ENCODE measurements at places on chromosomes 3 and 15. TPM values are rescaled to one million over a fixed set of nuclear protein-coding genes. Genes with fewer than 3 reads are reported as not detected.

- DNase-seq: no peak
Observed at GRCh38 chr3:88046766-88047165, 12.0 kb downstream of the CGGBP1 start.

DNA sequence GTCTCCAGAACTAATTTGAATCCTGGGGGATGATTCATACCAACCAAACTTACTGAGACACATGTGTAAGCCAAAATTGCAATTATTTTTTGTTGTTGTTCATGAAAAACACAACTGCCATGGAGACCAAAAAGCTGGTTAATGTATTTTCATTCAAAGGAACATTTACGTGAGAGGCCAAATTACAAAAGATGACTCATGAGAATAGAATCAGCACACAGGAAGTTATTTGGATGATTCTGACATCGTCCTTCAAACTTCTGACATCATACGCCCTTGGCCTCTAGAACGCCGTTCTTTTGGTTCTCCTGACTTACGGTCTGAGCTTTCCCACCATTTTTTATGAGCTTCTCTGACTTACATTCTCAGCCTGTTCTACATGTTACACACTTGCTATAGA lies 3.0 kb upstream of the ZNF280D start:
- no peak for DNase-seq

The ASTE1 gene
- total RNA-seq: 9.6 TPM

The GOLGA8N gene
- total RNA-seq: 4.0 TPM

The P4HTM gene
- 20.7 TPM for total RNA-seq

GRCh38 chr3:126389112-126389793 lies 5.5 kb upstream of the CFAP100 start:
- DNase-seq: peak; percentile 57

- DNase-seq: no peak
Observed at GRCh38 chr3:37574177-37574943, 287.3 kb upstream of the CTDSPL start.

The DPH3 gene
- total RNA-seq: 28.7 TPM

DNA sequence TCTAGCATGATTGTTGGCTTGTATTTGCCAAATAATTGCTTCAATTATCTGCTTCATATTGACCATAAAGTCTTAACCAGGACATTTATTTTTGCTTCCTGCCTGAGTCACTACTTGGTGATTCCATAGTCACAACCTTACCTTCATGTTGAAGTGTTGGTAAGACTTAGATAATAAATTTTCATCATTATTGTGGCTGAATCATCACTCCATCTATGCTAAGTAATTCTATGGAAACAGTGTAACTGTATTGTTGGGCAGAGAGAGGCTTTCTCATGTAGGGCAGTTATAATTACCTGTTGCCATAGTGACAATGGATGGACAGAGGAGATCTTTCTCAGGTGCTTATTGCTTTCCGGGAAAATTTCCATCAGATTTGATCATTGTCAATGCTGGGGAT lies 330.7 kb upstream of the LRRC3B start:
- DNase-seq: no peak

GRCh38 chr15:43886558-43886957 lies 59.8 kb downstream of the WDR76 start:
- DNase-seq: no peak

The ATP13A5 gene
- total RNA-seq: not detected

DNA sequence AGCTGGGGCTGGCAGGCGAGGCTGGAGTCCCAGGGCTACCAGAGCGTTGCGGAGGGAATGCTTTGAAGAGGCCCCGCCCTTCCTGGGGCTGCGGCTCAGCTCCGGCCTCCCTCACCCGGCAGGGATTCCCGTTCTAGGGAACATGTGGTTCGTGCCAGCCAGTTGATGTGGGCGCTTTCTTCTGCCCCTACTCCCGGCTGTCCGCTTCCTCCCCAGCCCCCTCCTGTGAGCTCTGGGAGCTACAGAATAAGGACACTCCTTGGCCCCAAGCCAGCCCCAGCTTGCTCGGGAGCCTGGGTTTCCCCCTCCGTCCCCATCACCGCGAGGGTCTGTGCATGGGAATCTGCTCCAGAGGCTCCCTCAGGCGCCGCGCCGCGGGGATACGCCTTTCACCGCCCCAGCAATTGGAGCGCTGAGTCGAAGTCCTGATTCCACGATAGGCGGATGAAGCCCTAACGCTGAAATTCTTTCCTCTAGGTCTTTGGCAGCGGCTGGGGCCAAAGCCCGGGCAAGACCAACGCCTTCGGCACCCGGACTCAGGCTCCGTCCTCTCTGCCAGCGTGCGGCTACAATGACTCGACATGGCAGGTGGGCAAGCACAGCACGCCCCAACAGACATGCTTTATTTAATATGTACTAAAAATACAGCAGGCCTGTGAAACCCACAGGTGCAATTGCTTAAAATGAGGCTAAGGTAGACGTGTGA lies 69.5 kb downstream of the KLF15 start:
- DNase-seq: no peak

DNA sequence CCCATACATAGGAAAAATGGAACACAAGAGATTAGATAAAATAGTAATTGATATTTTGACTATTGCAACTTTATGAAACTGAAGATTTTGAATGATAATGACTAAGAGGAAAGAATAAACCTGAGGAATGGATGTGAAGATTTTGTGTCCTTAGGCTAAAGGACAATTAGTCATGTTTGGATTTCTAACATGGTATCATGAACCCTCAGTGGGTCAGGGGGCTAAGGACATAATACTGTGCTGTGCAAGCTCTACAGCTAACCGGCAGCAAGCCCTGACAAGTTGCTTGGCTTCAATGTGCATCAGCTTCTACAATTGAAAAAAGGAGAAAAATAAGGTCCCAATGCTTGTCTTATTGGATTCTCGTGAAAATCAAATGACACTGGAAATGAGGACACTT lies 491.0 kb downstream of the MECOM start:
- no peak for DNase-seq

DNA sequence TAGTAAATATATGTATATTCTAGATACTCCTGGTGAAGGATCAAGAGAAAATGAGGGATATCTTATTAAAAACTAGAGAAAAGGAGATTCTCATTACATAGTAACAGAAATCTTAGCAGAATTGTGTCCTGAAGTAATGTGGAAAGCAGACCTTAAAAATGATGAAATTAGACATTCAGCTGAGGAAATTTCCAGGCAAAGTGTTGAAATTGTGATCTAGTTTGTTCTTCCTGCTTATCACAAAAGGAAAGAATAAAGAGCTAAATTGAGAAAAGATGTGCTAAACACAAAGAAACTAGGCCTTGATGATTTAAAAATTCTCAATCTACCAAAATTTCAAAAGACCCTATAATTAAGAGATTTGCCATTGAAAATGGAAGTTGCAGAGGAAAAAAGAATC lies 362.6 kb upstream of the PLSCR5 start:
- DNase-seq: no peak

DNA sequence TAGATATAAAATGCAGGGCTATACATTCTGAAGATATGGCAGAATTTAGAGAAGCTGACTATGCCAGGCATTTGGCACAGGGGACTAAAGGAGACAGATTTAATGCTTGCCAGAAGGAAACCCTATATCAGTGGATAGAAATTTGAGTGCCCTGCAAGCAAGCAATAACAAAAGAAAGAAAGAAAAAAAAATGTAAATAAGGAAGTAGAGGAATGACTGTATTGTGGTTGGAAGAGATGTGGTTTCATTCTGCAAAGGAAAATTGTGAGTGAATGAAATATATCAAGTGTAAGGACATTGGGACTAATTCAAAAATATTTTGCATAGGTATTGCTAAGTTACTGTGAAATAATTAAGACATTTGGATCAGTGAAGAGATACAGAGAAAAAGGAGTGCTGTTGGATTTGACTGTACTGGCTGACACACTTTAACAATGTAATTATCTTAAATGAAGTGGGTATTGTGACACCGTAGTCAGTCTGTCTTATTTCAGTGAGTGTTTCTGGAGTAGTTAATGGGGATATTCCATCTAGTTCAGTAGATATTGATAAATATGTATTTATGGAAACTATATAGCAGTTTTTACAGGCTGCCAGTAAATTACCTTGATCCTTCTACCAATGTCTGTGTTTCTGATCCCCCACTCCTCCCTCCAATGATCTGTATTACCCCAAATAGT lies 418.2 kb downstream of the CNTN4 start:
- DNase-seq: no peak

Data from activated naive CD8-positive, alpha-beta T cell treated with anti-CD3 and anti-CD28 coated beads for 36 hours (primary cell).